Activated CD4-positive, CD25-positive, alpha-beta regulatory T cell treated with anti-CD3 and anti-CD28 coated beads, Interleukin-2, amount 50 U/mL, for 72 hours (primary cell): ENCODE measurements at places on chromosomes 2 and 18.

DNA sequence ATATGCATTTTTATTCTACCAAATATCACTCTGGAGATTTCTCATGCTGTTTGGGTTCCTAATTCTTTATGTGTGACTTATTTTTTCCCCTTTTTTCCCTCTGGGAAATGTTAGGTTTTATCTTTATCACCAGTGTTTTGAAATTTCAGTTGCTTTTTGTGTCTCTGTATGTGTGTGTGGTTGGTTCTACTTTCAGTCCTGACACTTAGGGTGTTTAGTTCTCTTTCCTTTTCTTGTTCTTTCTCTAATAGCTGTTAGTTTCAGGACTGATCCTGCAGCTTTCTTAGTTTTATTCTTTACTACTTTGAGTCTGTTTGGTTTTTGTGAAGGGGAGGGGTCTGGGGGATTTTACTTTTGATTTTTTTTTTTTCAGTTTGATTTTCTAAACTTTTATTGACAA lies 23.1 kb downstream of the PPM1B start:
- DNase-seq = no peak

GRCh38 chr18:65415098-65415497 lies 335.7 kb upstream of the CDH7 start:
- no peak for DNase-seq

- DNase-seq = no peak
Measured at GRCh38 chr2:69580486-69580885, 63.1 kb downstream of the AAK1 start.

DNA sequence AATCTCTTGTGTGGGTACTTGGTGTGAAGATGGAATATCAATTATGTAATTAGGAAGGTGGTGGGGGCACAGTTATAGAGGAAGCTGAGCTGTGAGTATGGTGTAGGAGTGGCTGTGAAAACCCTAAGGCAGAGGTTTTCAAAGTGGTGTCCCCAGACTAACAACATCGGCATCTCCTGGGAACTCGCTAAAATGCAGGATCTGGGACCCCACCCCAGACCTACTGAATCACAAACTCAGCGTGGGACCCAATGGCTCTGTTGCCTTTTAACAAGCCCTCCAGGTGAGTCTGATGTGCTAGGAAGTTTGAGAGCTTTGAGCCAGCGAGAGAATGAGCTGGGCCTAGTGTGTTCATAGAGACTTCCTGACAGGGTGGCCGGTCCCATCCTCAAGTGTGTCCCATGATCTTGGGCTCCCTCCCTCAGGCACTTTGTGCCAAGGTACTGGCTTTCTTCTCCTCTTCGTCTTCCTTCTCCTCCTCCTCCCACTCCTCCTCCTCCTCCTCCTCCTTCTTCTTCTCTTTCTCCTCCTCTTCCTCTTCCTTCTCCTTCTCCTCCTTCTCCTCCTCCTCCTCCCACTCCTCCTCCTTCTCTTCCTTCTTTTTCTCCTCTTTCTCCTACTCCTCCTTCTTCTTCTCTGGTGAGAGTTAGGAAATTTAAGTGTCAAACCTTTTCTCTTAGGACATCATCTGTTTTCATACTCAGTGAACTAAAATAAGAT lies 86.6 kb downstream of the PDK1 start:
- DNase-seq = no peak

DNA sequence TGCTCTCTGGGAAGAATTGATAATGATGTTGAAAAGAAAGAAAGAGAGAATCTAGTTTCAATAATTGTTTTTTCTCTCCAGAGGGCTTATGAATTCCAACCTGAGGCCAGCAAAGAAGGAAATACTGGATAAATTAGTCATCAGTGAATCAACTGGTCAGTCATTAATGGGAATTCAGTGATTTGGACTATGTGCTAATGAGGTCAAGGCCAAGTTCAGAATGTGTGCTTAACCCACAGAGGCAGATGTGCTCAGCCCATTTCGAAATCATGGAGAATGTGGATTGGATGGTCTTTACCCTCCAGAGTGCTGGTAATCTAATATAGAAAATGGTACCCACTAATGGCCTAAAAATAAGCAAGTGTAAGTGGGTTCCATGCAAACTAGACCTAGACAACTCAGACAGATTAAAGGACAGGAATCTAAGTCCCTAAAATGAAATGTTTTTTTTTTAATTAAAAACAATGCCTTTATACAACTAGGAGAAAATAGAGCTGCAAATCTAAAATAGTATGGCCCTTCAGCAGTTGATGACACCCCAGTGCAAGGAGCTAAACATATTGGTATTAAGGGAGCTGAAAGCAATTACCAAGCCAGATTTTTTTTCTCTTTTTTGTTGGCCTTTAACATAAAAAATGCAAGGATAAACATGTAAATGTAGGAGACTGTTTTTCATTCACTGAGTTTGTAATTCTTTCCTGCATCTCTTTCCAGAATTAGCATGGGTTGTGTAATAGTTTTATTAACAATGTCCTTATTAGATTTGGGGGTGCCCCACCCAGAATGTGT lies 296.9 kb downstream of the SATB2 start:
- DNase-seq = no peak

DNA sequence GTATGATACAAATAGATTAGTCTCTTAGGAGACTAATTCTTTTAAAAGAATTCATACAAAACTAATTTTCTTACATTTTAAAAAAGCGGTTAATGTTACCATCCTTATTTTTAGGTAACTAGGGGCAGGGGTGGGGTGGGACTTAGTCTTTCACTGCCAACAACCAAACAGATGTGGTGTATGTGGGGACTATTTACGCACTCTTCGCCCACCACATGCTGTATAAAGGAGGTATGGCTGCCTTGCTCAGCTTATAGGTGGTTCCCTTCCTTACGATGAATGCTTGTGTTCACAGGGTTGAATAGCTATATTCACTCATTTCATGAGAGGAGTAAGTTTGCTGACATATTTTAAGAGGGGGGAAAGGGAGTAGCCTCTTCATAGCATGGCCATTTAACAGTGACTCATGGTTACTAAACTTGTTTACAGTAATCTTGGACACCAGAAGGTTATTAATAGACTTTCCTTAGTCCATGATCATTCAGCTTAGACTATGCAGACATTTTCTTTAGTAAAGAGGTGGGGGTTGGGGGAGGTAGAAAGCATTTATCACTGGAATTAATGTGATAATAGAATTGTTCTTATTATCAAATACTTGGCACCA lies 61.8 kb downstream of the CAB39 start:
- no peak for DNase-seq

DNA sequence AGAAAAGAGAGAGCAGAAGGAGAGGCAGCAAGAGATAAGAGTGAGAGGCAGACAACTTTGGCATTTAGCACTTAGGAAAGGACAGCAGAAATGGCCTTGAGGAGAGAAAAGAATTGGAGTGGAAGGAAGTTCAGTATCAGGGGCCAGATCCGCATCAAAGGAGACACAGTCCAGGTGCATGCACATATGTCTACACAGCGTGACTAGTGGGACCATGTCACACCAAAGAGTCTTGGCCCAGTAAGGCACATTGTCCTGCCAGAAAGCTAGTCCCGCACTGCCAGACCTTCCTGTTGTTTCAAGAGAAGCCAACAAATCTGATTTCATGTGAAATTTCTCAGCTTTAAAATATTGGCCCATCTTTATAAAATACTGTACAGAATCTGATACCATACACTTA lies 8.5 kb upstream of the STK39 start:
- DNase-seq = no peak

DNA sequence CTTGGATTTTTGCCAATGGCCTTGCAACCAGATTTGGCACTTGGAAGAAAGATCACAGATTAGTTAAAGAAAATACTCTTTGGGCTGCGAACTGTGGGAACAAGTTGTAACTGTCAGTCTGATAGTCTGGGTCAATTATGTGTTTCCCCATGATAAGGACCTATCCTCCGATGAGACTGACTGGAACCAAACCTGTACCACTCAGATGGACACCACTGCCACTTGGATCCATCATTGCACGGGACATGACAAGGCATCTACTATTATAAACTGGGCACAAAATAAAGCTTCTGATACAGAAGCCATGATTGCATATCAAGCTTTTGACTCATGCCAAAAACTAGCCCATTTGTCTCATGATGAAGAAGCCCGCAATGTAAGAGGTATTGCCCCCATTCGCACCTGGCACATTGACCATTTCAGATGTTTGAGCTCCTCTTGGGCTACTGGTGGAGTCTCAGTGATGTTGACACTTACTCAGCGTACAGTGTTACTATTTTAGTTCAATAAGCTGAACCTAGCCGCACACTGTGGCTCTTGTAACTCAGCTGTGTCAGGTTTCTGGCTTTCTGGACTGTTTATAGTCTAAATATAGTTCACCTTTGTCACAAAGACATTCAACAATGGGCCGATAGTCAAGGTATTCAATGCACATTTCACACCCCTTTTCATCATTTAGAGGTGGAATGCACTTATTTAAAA lies 179.8 kb upstream of the RBBP8 start:
- no peak for DNase-seq

- no peak for DNase-seq
Measured at GRCh38 chr2:8266563-8266962, 415.3 kb upstream of the ID2 start.

GRCh38 chr2:37625796-37626571 lies 45.5 kb downstream of the CDC42EP3 start:
- DNase-seq = peak; percentile 49

DNA sequence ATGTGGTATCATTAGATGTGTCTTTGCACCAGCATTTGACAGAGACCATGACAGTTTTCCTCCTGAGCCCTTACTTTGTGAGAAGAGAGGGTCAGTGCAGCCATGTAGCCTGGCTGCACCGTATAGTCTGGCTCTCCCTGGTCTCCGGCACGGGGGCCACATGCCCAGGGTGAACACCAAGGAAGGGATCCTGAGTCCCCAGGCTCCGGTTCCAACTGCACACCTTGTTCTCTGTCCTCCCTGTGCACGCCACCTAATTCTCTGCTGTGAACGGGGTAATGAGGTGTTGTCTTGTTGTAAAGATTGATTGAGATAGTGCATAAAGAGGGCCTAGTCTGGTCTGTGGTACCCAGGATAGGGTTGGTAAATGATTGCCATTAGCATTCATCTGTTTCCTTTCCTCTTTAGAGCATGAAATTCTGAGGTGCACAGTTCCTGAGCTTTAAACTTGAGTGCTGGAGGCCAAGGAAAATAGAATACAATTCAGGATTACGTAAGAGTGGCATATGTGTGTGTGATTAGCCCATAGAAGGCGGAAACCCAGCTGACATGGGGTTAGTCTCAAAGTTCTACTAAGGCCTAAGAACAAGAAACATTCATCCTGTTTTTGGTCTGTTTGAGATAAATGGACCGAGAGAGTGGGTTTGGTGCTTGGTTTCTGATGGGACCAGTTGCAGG lies 55.5 kb downstream of the NCK2 start:
- DNase-seq = no peak

DNA sequence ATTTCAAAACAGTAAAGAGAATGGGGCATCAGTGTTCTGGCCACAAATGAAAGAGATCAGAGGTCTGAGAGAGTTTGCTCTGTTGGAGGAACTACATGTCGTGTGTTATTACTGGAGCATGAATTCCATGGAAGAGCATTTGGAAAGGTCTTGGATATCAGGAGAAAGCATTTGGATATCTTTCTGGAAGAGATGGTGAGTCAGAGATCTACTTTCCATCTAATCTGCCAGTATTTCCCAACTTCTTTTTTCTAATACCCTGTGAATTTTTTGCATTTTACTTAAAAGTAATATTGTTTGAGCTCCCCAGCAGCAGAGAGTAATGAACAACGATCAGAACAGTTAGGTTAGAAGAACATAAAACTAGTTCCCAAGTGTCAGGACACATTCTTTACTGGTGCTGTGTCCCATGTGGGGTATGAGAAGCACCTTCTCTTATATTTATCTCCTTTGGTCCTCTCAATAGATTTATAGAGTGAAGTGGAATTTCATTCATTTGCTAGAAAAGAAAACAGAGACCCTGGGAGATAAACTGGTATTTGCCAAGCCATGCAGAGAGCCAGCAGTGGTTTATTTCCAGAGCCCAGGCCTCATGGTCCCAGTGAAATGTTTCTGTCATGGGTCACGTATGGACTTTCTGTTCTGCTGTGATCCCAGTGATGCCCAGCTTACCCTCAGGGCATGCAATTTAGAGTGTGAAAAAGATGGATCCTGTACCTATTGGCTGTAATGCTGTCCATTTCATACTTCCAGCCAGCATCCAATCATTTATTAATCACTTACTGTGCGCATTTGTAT lies 130.8 kb upstream of the NT5C1B start:
- no peak for DNase-seq

GRCh38 chr2:137607722-137608318 lies 356.5 kb upstream of the HNMT start:
- DNase-seq = no peak

- no peak for DNase-seq
Measured at GRCh38 chr18:37529863-37530262, 35.7 kb downstream of the CELF4 start.

- DNase-seq = no peak
Measured at GRCh38 chr18:49966090-49966489, 152.8 kb upstream of the ACAA2 start.

GRCh38 chr2:155190342-155190741 lies 491.8 kb downstream of the KCNJ3 start:
- no peak for DNase-seq

GRCh38 chr2:174254267-174254666 lies 5.9 kb upstream of the OLA1 start:
- no peak for DNase-seq

DNA sequence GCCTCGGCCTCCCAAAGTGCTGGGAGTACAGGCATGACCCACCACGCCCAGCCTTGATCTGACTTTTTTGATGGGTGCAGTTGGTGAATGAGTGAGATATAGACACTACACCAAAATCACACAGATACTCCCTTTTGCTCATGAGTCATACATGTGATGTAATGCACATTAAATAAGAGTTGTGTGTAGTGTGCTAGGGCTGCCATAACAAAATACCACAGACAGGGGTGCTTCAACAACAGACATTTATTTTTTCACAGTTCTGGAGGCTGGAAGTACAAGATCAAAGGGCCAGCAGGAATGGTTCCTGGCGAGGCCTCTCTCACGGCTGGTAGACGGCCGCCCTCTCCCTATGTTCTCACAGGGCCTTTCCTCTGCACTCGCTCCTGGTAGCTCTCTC lies 46.6 kb downstream of the GBX2 start:
- DNase-seq = no peak

DNA sequence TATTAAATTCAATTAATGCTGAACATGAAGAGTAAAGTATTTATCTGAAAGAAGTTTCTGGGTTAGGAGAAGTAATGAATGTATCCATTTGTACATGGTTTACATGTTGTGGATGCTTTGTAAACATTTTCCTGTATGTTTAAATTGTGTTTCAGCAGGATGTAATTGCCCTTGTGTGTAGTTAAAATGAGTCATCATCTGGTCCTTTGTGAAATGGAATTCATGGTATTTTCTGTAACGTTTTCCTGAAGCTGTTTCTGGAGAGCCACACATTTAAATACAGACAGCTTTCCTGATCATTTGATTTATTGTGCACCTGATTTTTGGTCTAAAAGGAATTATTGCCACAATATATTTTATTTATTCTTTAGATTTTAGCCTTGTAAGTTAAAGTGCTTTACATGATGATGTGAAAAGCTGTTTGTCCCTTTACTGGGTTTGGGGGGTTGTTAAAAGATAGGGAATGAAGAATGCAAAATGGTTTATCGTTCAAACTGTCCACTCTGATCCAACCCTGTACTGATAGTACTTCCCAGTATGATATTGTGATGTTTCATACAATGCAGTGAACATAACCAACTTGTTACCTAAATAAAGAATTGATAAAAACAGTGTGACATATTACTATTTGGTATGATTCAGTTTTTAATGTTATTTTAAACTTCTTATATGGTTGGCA lies 41.7 kb upstream of the SLC3A1 start:
- DNase-seq = no peak

GRCh38 chr2:23588508-23589201 lies 203.7 kb downstream of the KLHL29 start:
- DNase-seq = no peak
